Activated CD8-positive, alpha-beta T cell treated with anti-CD3 and anti-CD28 coated beads for 36 hours (primary cell): ENCODE measurements at places on chromosomes 7 and 10.

DNA sequence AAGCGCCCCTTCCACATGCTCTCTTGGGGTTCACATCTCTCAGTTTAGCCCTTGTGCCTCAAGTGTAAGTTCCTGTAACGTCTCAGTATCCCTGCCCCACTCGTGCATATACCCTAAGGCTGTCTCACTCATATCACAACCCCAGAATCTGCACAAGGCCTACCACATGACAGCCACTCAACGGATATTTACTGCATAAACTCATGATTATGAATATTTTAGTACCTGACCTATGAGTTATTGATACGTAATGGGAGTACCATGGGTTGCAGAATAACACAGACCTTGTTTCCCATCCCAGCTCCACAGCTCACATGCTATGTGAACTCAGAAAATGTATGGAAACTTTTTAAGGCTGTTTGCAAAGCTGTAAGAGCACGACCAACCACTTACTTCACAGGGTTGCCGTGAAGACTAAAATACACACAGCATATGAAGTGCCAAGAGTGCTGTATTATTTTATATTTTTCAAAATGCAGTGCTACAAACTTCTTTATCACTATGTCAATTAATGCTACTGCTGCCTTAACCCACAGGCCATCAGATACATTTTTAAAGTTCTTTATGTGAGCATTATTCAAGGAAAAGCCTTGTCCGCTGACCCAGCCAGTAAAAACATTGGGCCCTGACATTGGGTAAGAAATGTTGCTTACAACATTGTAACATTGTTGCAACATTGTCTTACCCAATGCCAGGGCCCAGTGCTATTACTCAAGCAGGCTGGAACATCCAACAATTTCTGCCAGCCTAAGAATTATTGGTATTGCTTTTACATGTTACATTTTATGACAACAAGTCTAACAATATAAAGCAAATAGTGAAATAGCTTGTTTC lies 97.2 kb downstream of the JAZF1 start:
- no peak for DNase-seq

- no peak for DNase-seq
Measured at GRCh38 chr7:75740846-75741497, 2.2 kb upstream of the HIP1 start.

- no peak for DNase-seq
Measured at GRCh38 chr7:28542410-28542809, 130.1 kb downstream of the CREB5 start.

DNA sequence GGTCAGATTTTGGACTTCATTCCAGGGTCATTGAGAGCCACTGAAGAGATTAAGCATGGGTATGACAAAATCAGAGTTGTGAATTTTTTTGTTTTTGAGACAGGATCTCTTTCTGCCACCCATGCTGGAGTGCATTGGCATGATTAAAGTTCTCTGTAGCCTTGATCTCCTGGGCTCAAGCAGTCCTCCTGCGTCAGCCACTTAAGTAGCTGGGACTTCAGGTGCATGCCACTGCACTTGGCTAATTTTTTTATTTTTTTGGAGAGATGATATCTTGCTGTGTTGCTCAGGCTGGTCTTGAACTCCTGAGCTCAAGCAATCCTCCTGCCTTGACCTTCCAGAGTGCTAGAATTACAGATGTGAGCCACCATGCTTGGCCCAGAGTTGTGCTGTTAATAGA lies 52.5 kb upstream of the GLCCI1 start:
- DNase-seq = no peak

- DNase-seq = no peak
Measured at GRCh38 chr7:47622946-47623640, 41.2 kb upstream of the TNS3 start.

- no peak for DNase-seq
Measured at GRCh38 chr7:140294454-140294853, 103.9 kb downstream of the SLC37A3 start.

GRCh38 chr10:62749093-62749683 lies 55.3 kb upstream of the ADO start:
- DNase-seq = no peak

DNA sequence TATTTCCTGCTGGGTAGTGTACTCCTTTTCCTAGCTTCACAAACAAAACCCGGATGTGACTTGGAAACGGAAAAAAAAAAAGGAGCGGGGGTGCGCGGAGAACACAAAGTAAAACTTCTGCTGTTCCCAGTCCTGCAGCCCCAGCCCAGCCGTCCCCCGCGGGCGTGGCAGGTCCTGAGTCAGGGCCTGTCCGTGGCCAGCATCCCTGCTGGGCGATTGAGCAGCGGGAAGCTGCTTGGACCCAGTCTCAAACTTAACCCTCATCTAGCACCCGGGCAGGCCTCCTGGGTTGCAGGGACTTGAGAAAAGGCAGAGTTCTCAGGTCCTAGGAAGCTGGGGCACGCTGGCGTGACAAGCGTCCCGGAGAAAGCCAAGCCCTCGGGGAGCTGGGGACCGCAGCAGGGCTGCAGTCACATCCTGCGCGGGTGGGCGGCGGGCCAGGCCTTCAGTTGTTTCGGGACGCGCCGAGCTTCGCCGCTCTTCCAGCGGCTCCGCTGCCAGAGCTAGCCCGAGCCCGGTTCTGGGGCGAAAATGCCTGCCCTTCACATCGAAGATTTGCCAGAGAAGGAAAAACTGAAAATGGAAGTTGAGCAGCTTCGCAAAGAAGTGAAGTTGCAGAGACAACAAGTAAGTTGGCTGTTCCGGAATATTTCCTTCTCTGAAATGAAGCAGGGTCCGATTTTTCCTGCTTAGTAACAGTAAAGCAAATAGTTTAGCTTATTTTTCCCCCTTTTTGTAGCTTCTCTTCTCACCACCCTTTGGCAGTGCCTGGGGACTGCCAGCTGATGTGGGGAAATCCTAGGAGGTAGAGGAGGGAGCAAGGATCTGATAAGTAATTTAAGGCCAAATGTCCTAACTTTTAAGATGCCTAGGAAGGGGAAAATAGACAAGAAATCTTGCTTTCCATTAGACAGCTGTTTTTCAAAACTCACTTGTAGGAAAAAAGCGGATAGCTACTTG lies at the start of gene GNG11:
TSS of gene GNG11 (plus strand) at position 129 of the 960 bp plus-strand sequence. CDS start at position 532, 403 bp downstream.
- peak; percentile 55 for DNase-seq

- no peak for DNase-seq
Measured at GRCh38 chr10:120477021-120477742, 20.2 kb downstream of the PLPP4 start.

DNA sequence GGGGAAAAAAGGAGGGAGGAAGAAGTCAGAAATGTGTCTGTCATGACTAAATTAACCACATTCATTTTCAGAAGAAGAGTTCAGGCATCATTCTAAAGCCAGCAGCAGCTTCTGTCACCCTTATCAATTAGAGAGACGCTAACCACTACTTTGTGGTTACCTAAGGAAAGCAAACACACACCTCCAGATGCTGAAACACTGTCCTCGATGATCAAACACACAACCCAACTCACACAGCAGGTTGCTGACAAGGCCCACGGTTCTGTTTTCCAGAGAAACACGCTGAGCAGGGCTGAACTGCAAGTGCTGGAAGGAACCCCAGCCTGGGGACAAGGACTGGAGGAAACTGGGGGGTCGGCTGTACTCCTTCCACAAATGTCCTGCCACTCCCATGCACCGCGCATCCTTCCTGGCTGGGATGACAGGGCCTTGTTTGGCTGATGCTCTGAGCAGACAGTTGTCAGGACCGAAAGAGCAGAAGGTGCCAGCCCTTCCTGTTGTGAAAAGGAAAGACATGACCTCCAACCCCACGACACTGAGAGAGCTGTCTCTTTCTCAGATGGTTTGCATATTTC lies 36.6 kb downstream of the PRKCQ start:
- peak; percentile 68 for DNase-seq

DNA sequence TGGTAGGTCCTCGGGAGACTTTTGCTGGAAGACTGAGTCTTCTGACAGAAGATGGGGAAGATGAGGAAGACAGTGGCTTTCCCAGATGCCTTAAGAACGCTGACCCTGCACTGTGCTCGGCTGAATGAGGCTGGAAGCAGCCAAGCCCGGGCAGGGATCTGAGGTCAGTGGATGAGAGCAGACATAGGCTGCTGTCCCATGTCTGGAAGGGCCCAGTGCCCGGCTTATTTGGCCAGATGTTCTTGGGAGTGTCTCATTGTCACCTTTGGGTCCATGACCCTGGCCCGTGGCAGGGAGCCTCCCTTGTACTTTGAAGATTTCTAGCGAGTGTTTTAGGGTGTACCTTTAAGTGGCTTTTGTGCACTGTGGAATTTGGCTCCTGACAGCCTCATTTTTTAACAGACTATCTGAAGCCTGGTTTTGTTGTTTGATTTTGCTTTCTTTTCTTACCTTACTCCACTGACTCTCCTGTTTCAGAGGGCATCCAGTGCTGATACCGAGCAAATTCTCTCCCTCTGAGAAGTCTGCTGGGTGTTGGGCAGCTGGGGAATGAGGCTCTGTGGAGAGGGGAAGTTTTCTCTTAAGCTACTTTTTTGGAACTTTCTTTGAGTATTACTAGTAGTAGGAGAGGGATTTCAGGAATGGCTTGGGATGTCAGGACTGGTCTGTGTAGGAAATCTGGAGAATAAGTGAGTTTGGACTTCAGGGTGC lies 61.4 kb downstream of the CREB5 start:
- DNase-seq = no peak

DNA sequence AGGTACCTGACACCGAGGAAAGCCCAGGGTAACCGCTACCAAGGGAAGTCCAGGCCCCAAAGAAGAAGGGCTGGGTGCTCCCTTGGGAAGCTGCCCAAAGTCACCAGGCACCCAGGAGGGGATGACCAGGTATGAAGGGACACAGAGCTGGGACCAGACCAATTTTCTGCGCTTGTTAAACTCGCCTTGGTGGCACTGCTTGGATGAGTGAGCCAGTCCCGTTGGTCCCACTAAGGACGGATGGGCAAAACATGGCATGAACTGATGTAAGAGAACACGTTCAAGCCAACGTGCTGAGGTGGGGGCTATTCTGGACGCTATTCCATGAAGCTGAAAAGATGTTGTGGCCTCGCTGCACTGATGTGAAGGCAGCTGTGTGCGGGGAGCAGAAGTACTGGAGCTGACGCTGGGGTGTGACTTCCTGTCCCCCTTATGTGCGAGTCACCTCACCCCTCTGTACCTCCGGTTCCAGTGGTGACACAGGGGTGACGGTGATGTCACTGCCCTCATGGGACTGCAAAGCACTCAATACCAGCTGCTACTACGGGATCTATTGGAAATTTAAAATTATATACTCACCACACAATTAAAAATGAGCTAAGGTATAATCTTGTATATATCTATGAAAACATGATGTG lies 73.6 kb downstream of the COBL start:
- DNase-seq = peak; percentile 13

- no peak for DNase-seq
Measured at GRCh38 chr7:69365651-69366192, 232.6 kb upstream of the AUTS2 start.

DNA sequence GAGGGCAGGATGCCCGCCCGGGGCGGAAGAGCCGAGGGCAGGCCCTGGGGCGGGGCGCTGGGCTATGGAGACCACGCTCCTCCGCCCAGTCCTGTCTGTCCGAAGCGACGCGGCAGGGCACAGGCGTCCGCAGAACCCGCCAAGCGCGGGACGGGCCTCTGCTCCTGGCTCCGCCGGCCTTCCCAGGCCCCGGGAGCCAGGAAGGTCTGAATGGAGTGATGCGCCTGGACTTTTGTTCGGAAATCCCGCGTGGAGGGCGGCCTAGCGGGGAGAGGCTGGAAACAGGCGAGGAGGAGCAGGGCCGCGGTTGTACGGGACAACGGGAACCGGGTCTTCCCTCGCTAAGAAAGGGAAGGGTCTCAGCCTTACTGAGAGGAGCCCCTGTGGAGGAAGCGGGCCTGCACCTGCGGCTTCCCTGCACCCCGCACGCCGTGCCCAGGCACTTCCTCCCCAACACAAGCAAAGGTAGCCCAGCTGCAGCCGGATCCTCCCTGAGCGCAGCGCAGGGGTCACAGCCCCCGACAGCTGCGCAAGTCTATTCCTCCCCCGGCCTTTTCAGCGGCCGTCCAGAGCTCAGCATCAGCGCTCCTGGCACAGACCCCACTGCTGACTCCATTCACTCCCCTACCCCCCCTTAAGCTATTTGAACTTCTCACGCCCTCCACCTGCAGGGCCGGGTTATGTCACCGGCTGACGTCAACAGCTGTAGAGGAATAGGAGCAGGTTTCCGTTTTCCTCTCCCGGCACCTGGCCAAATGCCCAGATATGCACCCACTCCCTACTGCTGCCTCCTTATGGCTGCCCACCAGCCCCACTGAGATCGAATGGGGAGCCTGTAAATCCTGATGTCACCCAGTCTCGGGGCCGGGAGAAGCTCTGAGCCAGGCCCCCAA lies 143.2 kb upstream of the RET start:
- peak; percentile 57 for DNase-seq

DNA sequence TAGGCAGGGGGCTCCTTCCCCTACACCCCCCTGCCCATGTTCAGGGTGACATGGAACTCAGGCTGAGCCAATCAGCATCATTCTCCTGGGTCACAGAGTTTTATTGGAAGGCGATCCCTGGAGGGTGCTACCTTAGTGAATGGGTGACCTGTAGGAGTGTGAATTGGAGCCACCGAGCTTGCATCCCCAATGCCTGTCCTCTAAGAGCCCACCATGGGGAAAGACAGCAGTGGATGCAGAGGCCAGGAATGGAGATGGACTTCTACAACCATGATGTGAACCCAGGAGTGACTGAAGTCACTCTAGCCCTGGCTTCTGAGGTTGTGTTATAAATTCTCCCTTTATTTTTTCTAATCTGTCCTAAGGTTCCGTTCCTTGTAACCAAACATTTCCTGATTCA lies 89.4 kb downstream of the CCDC71L start:
- no peak for DNase-seq

- DNase-seq = no peak
Measured at GRCh38 chr7:17239046-17239445, 59.4 kb upstream of the AHR start.

- DNase-seq = no peak
Measured at GRCh38 chr7:3882782-3883181, 581.7 kb downstream of the SDK1 start.

- no peak for DNase-seq
Measured at GRCh38 chr10:73065441-73065840, 31.2 kb downstream of the P4HA1 start.

DNA sequence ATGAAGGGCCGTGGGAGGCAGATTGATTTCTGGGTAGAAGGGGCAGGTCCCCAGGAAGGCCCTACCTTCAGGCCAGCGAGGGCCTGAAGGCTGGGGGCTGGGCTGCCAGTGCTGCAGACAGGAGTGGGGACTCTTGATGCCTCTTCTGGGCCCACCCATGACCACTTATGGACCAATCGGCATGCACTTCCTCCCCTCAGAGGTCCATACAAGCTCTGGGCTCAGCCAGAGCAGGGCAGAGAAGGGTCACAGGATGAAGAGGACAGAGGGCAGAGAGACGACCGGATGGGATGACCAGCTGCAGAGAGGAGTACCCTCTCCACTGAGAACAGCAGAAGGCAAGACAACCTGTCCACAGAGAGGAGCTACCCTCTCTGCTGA lies 120.1 kb downstream of the DYNC2I1 start:
- peak; percentile 60 for DNase-seq

GRCh38 chr10:123502983-123503382 lies 163.2 kb upstream of the GPR26 start:
- no peak for DNase-seq

- no peak for DNase-seq
Measured at GRCh38 chr7:30048582-30048981, 20.4 kb downstream of the PLEKHA8 start.
